ENCODE measurements at places on chromosomes 11 and 22. TPM values are rescaled to one million over a fixed set of nuclear protein-coding genes. Genes with fewer than 3 reads are reported as not detected.
A peak's percentile ranks its signal among the peaks of the same experiment; 100 is the strongest.

GRCh38 chr22:31055635-31056159, 25.4 kb upstream of the SMTN start:
- H3K4me3 ChIP-seq: no peak overlapping the region
- DNase-seq: no peak
- no peaks in the 10 kb centered on the region for H3K4me1 ChIP-seq
- no peaks in the 10 kb centered on the region for H3K27me3 ChIP-seq

- no peaks in the 10 kb centered on the region for H3K4me1 ChIP-seq
- H3K27ac ChIP-seq: no peak overlapping the region
- DNase-seq: no peak
- no peaks in the 10 kb centered on the region for H3K27me3 ChIP-seq
- no peaks in the 10 kb centered on the region for H3K36me3 ChIP-seq
Measured at GRCh38 chr11:99567334-99567956, 546.7 kb downstream of the CNTN5 start.

DNA sequence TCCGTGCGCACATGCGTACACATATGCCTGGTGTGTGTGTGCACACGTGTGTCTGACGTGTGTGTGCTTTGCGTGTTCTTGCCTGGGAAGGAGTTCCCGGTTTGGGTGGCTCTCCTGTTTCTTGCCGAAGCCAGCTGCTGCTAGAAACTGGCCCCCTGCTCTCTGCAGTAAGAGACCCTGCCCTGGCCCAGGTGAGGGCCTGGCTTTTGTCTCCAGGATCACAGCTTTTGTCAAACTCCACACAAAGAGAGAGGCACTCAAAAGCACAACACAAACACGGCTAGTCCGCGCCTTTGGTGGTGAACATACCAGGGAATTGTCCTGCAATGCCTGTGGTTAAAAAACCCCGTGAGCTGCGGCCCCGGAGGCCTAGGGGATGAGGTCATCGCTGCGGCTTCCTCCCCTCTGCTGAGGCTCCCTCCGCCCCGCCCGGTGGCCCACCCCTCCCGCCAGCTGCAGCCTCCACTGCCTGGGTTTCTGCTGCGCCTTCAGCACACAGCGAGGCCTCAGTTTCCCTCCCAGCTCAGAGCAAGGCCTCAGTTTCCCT, 88.9 kb downstream of the KCNQ1 start:
- DNase-seq: peak; percentile 77
- H3K27ac ChIP-seq: no peak overlapping the region
- no peaks in the 10 kb centered on the region for H3K27me3 ChIP-seq
- H3K4me3 ChIP-seq: peak overlapping the region; percentile 55
- no peaks in the 10 kb centered on the region for H3K36me3 ChIP-seq
- peaks cover 19% of the 10 kb centered on the region for H3K4me1 ChIP-seq

GRCh38 chr11:80816966-80817365, 1376.1 kb upstream of the TENM4 start:
- no peaks in the 10 kb centered on the region for H3K36me3 ChIP-seq
- no peak for DNase-seq
- no peaks in the 10 kb centered on the region for H3K4me1 ChIP-seq

GRCh38 chr22:40076702-40077645, 82.2 kb downstream of the FAM83F start:
- DNase-seq: no peak
- peak overlapping the region; percentile 88 for H3K27ac ChIP-seq
- no peaks in the 10 kb centered on the region for H3K27me3 ChIP-seq
- peaks cover 51% of the 10 kb centered on the region for H3K4me1 ChIP-seq
- H3K36me3 ChIP-seq: peaks cover 2% of the 10 kb centered on the region

DNA sequence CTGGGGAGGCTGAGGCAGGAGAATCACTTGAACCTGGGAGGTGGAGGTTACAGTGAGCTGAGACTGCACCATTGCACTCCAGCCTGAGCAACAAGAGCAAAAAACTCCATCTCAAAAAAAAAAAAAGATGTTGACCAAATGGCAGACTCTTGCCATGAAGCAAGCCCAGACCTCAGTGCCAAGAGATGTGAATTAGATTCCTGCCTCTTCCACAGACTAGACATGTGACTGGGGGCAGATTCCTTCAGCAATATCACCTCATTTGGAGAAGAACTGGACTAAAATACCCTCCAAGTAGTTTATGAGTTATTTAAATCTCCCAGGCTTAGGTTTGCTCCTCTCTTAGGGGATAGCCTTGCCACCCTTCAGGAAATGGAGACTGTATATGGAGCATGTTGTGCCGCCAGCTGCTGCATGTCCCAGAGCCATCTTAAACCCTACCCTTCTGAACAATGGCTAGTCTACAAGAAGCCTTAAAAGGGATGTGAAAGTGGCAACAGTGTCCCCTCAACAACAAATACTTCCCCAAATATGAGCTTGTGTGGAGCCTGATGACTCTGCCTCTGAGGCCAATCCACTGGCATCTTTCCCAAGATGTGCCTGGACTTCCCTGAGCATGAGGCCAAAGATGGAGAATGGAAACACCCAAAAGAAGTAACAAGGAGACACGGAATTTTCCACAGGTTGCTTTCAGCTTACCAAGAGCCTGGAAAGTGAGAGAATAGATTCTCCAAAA, 763 bp upstream of the MS4A7 start:
- H3K36me3 ChIP-seq: no peaks in the 10 kb centered on the region
- peaks cover 7% of the 10 kb centered on the region for H3K4me1 ChIP-seq
- H3K27ac ChIP-seq: no peak overlapping the region
- DNase-seq: no peak
- H3K27me3 ChIP-seq: peaks cover 25% of the 10 kb centered on the region

GRCh38 chr22:28237112-28237511, 318.1 kb upstream of the PITPNB start:
- DNase-seq: no peak
- H3K27me3 ChIP-seq: peaks cover 2% of the 10 kb centered on the region
- no peaks in the 10 kb centered on the region for H3K36me3 ChIP-seq
- H3K4me3 ChIP-seq: no peak overlapping the region
- no peak overlapping the region for H3K27ac ChIP-seq

DNA sequence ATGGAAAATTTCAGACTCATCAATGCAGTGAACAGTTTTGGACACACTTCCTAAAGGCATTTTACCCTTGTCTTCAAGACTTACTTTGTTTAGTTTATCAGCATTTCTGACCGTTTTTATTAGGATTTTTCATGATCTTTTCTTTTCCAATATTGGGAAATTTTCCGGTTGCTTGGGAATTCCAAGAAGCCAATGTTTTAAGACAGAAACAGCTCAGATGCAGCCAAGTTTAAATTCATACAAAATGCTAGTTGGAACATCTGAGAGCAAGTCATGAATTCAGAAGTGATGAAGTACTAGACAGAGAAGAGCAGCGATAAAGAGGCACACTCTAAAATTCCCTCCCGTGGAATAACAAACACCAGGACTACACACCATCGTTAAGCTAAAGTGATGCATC, 68.6 kb downstream of the RAB38 start:
- DNase-seq: no peak
- H3K27ac ChIP-seq: no peak overlapping the region
- no peaks in the 10 kb centered on the region for H3K4me1 ChIP-seq
- H3K36me3 ChIP-seq: no peaks in the 10 kb centered on the region
- H3K4me3 ChIP-seq: no peak overlapping the region

- no peak overlapping the region for H3K27ac ChIP-seq
- H3K27me3 ChIP-seq: peaks cover 22% of the 10 kb centered on the region
- H3K4me3 ChIP-seq: no peak overlapping the region
- peak; percentile 71 for DNase-seq
Measured at GRCh38 chr11:102733232-102733875, 8.6 kb upstream of the MMP8 start.

GRCh38 chr11:69227271-69227670, 66.7 kb upstream of the MYEOV start:
- peaks cover 21% of the 10 kb centered on the region for H3K27me3 ChIP-seq
- DNase-seq: no peak
- H3K4me1 ChIP-seq: no peaks in the 10 kb centered on the region
- H3K27ac ChIP-seq: no peak overlapping the region
- H3K36me3 ChIP-seq: peaks cover 3% of the 10 kb centered on the region

DNA sequence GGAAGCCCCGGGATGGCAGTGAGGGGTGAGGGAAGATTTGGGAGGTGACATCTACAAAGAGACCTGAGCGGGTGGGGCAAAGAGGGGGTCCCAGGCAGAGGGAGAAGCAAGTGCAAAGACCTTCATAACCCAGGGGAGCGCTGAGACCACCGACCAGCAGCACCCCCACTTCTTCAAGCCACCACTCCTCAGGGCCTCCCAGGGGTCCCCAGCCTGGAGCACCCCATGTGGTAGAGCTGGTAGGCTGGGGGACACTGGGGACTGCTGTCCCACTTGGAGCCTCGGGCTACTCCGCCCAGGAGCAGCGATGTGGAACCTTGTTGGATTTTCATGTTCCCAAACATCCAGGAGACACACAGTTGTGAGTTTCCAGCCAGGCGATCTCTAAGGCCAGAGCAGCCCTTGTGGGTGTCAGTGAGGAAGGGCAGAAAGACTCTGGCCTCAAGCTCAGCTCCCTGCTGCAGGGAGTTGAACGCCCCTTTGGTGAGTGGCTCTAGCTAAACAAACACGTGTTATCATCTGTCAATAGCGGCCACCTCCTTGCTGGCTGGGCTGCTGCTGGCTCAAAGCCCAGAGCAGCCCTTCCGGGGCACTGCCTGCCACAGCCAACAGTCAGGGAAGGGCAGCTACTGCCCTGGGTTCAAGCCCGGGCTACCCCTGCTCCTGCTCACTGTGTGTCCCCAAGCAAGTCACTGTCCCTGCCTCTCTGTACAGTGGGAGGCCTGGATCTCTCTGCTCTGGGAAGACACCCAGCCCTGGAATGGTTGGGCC, 25.7 kb upstream of the CHKA start:
- no peaks in the 10 kb centered on the region for H3K36me3 ChIP-seq
- H3K4me1 ChIP-seq: peaks cover 7% of the 10 kb centered on the region
- no peak overlapping the region for H3K27ac ChIP-seq
- H3K4me3 ChIP-seq: no peak overlapping the region
- H3K27me3 ChIP-seq: no peaks in the 10 kb centered on the region

DNA sequence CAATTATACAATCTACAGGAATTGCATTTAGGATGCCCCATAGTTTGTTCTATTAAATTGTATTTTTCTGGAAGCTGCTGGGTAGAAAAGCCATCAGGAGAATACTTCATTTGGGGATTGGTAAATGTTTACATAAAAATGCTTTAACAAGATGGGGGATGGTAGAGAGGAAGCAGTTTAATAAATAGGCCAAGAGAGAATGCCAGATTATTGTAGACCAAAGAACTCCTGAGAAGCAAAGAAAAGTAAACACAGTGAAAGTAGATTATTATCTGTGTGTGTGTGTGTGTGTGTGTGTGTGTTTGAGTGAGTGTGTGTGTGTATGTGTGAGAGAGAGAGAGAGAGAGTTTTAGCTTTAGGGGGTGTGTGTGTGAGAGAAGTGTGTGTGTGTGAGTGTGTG, 820.4 kb upstream of the CCDC90B start:
- H3K4me1 ChIP-seq: no peaks in the 10 kb centered on the region
- H3K36me3 ChIP-seq: no peaks in the 10 kb centered on the region
- H3K27me3 ChIP-seq: no peaks in the 10 kb centered on the region
- no peak for DNase-seq
- no peak overlapping the region for H3K27ac ChIP-seq

DNA sequence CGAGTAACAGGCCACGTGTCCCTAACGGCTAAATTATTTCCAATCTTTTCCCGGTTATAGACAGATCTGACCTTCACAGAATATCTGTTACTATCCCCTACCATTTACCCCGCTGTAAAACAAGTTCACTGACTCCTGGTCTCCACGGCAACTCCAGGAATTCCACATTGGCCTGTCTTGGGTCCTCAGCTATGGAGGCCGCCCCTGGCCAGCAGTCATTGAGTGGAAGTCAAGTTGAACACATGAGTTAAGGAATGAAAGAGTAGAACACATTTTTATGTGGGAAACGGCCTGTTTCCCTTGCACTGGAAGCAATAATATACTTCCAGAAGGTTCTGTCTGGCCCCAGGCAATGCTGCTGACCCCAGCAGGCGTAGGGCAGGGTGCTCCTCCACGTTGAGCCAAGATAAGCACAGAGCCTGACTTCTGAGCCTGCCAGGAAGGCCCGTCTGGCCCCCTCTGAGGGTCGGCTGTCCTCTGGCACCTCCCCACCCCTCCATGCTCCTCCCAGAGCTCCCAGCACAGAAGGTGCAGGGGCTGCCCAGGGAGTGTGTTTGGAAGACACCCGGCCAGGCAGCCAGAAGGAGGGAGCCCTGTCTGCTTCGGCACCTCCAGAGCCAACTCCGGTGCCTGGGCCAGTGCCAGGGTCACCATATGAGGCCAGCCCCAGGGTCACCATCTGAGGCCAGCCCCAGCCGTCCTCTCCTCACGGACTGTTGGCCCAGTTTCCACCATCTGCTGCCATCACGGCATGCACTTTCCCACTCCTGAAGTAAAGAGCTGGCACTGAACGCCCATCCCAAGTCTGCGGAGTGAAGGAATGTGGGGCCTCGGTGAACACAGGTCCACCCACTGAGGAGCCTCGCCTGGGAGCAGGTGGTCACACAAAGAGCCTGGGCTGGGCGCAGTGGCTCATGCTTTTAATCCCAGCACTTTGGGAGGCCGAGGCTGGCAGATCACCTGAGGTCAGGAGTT, 813.2 kb downstream of the BRD1 start:
- H3K27ac ChIP-seq: no peak overlapping the region
- no peak for DNase-seq
- no peaks in the 10 kb centered on the region for H3K4me1 ChIP-seq
- H3K36me3 ChIP-seq: no peaks in the 10 kb centered on the region
- no peak overlapping the region for H3K4me3 ChIP-seq

DNA sequence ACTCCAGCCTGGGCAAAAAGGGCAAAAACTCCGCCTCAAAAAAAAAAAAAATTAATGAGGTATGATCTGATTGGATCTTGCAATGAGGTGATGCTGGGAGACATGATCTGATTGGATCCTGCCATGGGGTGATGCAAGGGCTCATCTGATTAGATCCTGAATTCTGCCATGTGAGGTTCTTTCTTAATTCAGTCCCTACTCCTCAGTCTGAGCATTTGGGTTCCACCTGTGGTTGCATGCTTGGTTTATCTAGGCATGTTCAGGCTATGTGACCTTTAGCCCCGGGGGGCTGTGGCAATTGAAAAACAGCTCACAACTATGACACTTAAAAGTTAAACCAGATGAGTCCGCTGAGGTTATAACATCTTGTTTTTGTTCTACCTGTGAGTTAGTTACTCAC, 4.8 kb upstream of the TRIM6 start:
- H3K4me3 ChIP-seq: no peak overlapping the region
- no peak overlapping the region for H3K27ac ChIP-seq
- H3K36me3 ChIP-seq: no peaks in the 10 kb centered on the region
- DNase-seq: peak; percentile 13
- H3K4me1 ChIP-seq: peaks cover 2% of the 10 kb centered on the region
- no peaks in the 10 kb centered on the region for H3K27me3 ChIP-seq

Gene OSBP2
- total RNA-seq: 0.58 TPM

Gene KIF18A
- total RNA-seq: 22.3 TPM

Gene FGF4
- total RNA-seq: not detected

Gene MS4A6E
- not detected for total RNA-seq

Gene NPAS4
- not detected for total RNA-seq

Gene KCNC1
- not detected for total RNA-seq

Gene MYO7A
- 0.09 TPM for total RNA-seq

Gene TMEM25
- 9.8 TPM for total RNA-seq

Gene MACROD1
- total RNA-seq: 38.7 TPM

Gene RASL10A
- not detected for total RNA-seq

Gene OR51B5
- total RNA-seq: not detected

Gene CTNND1
- 7.3 TPM for total RNA-seq
